ENCODE measurements at places on chromosomes 4 and X. TPM values are rescaled to one million over a fixed set of nuclear protein-coding genes. Genes with fewer than 3 reads are reported as not detected.

Gene CYTL1
- not detected for total RNA-seq

Gene GASK1B
- not detected for total RNA-seq

Gene MYOZ2
- total RNA-seq, result not detected

GRCh38 chr4:176791591-176792325 lies 964 bp downstream of the VEGFC start:
- no peak overlapping the region for H3K27ac ChIP-seq
- H3K36me3 ChIP-seq, result no peaks in the 10 kb centered on the region
- peaks cover 36% of the 10 kb centered on the region for H3K27me3 ChIP-seq
- H3K4me1 ChIP-seq, result peaks cover 6% of the 10 kb centered on the region

GRCh38 chr4:185207466-185207865 lies 1.9 kb upstream of the SNX25 start:
- H3K36me3 ChIP-seq, result peaks cover 7% of the 10 kb centered on the region
- no peak overlapping the region for H3K4me3 ChIP-seq
- H3K4me1 ChIP-seq, result peaks cover 51% of the 10 kb centered on the region
- no peak overlapping the region for H3K27ac ChIP-seq
- H3K27me3 ChIP-seq, result peaks cover 3% of the 10 kb centered on the region

GRCh38 chrX:96438803-96439202 lies 245.8 kb upstream of the DIAPH2 start:
- no peak for DNase-seq
- no peaks in the 10 kb centered on the region for H3K4me1 ChIP-seq
- no peaks in the 10 kb centered on the region for H3K36me3 ChIP-seq
- H3K27ac ChIP-seq, result no peak overlapping the region
- H3K27me3 ChIP-seq, result no peaks in the 10 kb centered on the region

DNA sequence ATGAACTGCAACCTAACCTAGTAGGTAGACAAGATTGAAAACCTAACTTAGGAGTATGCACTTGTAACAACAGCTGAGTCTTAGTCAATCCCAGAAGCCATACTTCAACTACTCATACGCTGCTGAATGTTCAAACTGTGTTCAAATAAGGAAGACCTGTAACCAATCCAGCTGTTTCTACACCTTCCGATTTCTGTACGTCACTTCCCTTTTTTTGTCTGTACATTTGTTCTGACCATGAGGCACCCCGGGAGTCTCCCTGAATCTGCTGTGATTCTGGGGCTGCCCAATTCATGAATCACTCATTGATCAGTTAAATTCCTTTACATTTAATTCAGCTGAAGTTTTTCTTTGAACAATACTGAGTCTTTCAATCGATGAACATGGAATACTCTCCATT lies 89.5 kb downstream of the BMP3 start:
- no peak overlapping the region for H3K27ac ChIP-seq
- no peak for DNase-seq
- no peak overlapping the region for H3K4me3 ChIP-seq
- H3K27me3 ChIP-seq, result no peaks in the 10 kb centered on the region

- no peaks in the 10 kb centered on the region for H3K4me1 ChIP-seq
- H3K27ac ChIP-seq, result no peak overlapping the region
- no peak overlapping the region for H3K4me3 ChIP-seq
- H3K36me3 ChIP-seq, result no peaks in the 10 kb centered on the region
These were observed 580.0 kb downstream of the GALNTL6 start for GRCh38 chr4:172393220-172393619.

- H3K27ac ChIP-seq, result no peak overlapping the region
- H3K4me1 ChIP-seq, result peaks cover 6% of the 10 kb centered on the region
- H3K36me3 ChIP-seq, result no peaks in the 10 kb centered on the region
- H3K27me3 ChIP-seq, result no peaks in the 10 kb centered on the region
These were observed 34.9 kb downstream of the SYTL5 start for GRCh38 chrX:38041237-38041636.

DNA sequence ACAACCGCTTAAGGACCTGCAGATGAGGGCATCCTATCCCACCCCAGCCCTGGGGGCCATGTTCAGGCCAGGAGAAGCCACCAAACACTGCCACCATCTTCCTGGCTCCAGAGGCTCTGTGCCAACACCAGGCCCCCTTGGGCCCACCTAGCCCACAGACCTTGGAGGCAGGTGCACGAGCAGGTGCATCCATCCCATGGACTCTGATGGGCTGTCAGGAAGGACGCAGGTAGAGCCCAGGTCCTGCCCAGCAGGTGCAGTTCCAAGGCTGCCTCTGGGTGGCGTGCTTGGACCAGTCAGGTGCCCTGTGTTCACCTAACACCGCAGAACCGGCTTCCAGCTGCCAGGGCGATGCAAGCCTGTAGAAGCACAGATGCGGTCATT lies 22.8 kb upstream of the PDE6B start:
- no peak overlapping the region for H3K27ac ChIP-seq
- H3K4me3 ChIP-seq, result no peak overlapping the region
- peak; percentile 34 for DNase-seq
- H3K36me3 ChIP-seq, result no peaks in the 10 kb centered on the region
- no peaks in the 10 kb centered on the region for H3K4me1 ChIP-seq
- H3K27me3 ChIP-seq, result no peaks in the 10 kb centered on the region

DNA sequence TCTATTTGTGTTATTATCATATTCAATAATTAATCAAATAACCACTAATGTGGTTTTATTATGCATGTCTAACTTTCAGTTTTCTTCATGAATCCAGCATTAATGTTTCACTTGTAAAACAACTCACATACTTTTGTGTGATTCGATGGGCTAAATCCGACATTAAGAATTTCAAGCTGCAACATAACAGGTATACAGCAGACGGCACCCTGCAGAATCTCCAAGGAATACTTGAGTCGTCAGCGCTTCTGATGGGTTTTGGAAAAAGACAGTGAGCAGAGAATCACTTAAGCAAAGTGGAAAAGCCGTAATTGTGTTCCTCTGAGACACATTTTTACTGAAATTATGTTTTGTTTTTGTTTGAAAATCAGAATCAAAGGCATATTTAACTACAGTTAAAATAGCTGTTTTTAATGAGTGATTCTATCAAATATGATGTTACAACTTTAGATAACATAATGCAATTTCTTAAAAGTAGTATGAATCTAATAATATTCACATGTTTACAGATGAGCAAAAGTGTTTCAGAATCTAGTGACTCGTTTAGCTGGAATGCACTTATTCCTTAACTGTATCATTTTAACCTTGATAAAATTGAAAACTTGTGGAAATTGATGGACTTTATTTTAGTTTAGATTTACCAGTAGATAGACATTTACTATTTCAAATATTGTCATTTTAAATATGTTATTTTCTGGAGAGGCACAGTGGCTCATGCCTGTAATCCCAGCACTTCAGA lies 514.8 kb downstream of the CCSER1 start:
- H3K27ac ChIP-seq, result no peak overlapping the region
- no peaks in the 10 kb centered on the region for H3K27me3 ChIP-seq
- H3K4me3 ChIP-seq, result no peak overlapping the region
- H3K4me1 ChIP-seq, result no peaks in the 10 kb centered on the region
- H3K36me3 ChIP-seq, result no peaks in the 10 kb centered on the region

- no peak for DNase-seq
- H3K4me3 ChIP-seq, result no peak overlapping the region
- H3K4me1 ChIP-seq, result peaks cover 14% of the 10 kb centered on the region
- H3K36me3 ChIP-seq, result peaks cover 35% of the 10 kb centered on the region
These were observed 21.9 kb downstream of the COQ2 start for GRCh38 chr4:83262682-83263081.

- no peaks in the 10 kb centered on the region for H3K4me1 ChIP-seq
- no peaks in the 10 kb centered on the region for H3K36me3 ChIP-seq
- H3K4me3 ChIP-seq, result no peak overlapping the region
- no peak for DNase-seq
- H3K27ac ChIP-seq, result no peak overlapping the region
- no peaks in the 10 kb centered on the region for H3K27me3 ChIP-seq
These were observed 349.3 kb upstream of the GALNT7 start for GRCh38 chr4:172819353-172819752.

- no peak for DNase-seq
- no peak overlapping the region for H3K27ac ChIP-seq
- H3K4me1 ChIP-seq, result no peaks in the 10 kb centered on the region
- no peak overlapping the region for H3K4me3 ChIP-seq
- H3K36me3 ChIP-seq, result no peaks in the 10 kb centered on the region
These were observed 42.0 kb downstream of the LGI2 start for GRCh38 chr4:24988776-24989175.

Data from activated CD4-positive, alpha-beta memory T cell treated with anti-CD3 and anti-CD28 coated beads, Interleukin-2, amount 10 ng/mL, durations not matched to agents 7 days and 5 days (primary cell).